Activated T-cell treated with anti-CD3 and anti-CD28 coated beads for 4 hours (primary cell): ENCODE measurements at places on chromosomes 1 and 21.

GRCh38 chr1:233897325-233898162 lies 6.9 kb upstream of the SLC35F3 start:
- no peak for DNase-seq

GRCh38 chr1:18901147-18901951 lies 1.0 kb downstream of the ALDH4A1 start:
- no peak for DNase-seq

DNA sequence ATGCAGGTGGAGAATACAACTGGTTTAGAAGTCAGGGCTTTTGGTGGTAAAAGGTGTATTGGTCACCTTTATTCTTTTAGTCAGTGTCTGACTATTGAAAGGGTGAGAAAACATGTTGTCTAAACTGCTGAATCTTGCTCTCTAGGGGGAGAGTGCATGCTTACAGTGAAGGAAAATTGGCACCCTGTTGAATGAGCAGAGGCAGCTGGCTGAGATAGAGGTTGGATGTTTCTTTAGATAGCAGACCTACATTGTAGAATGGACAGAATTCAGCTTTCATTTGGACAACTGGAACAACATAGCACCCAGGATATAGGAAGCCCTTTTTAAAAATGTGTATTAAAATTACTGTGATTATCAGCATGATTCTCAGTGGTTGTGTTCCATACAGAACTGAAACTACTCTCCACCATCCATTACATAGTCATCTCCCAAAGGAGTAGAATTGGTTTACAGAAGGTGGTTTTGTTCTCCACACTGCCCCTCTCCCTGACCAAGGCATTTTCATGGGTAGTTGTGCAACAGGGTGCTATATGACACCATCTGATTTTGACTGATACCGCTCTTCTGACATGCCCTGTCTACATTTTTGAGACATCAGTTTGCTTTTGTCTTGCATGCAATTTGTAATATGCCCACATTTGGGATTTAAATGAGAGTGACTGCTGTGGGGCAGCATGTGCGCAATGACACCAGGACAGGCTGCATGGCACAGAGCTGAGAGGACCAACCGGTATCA lies 16.2 kb downstream of the RHOU start:
- no peak for DNase-seq

DNA sequence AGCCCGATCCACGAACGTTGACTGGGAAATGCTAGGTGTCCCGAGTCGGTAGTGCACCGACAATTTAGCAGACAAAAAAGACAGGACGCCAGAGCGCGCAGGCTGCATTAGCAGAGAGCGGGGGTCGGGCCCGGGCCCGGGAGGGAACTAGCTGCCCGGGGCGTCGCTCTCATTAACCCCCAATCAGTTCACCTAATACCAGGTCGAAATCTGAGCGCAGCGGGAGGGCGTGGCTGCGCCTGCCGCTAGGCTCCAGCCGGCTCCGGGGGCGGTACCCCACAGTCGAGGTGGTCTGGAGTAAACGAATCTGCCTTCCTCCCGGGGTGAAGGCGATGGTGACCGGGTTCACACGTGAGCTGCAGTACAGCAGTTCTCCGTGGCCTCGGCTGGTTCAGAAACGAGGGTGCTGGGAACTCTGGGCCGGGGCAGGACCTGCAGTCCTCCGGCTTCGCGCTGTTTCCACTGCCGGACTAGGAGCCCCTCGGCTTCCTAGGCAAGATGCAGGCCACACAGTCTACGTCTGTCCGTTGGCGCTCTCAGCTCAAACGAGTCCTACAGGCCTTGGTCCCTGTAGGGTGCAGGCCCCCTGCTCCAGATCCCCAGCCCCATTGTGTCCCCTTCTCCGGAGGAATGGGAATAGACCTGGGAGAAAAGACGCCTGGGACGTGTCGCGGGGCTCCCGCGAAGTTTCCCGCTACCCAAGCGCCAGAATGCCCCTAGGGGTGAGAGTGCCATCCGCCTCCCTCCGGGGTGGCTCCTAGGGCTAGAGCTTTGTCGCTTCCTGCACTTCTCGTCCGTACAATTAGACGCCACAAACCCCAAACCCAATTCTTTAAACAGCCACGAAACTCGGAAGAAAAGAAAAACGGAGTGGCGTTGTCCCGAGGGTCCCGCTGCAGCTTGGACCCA lies 2.0 kb downstream of the GFI1 start:
- DNase-seq = peak; percentile 70

- no peak for DNase-seq
Observed at GRCh38 chr21:31161157-31161556, 122.9 kb upstream of the KRTAP19-8 start.

DNA sequence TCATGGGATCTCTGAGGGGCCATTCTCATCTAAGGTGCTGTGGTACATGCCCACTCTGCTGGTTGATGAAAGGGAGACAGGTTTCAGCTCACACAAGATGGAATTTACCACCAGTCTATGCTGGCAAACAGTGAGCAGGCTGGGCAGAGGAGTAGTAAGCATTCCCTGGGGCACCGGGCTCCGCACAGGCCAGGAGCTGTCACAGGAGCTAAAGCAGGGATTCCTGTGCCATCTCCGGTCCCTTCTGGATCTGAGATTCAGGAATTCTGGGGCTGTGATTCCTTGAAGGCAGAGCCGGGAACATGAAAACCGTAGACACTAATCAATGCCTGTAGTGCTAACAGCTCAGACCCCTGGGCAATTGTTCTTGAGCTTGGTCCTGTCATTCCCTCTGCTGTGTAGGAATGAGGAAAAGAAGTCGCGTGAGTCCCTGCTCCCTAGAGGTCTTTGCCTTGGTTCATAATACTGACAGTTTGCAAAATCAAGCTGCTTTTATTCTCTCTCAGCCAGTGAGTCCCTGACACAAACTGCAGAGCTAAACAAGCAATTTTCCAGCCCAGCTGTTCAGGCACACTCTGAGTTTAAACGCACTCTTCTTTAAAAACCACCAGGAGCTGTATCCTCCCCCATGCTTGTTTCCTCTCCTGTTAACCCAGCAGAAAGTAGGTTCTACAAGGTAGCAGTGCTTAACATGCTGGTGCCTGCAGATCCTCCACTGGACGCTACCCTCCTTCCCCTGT lies 52.5 kb downstream of the MDM4 start:
- no peak for DNase-seq

GRCh38 chr1:110606657-110607535 lies 738 bp upstream of the KCNA2 start:
- DNase-seq = no peak

GRCh38 chr21:43211760-43212115 lies 42.9 kb downstream of the CRYAA start:
- DNase-seq = no peak

DNA sequence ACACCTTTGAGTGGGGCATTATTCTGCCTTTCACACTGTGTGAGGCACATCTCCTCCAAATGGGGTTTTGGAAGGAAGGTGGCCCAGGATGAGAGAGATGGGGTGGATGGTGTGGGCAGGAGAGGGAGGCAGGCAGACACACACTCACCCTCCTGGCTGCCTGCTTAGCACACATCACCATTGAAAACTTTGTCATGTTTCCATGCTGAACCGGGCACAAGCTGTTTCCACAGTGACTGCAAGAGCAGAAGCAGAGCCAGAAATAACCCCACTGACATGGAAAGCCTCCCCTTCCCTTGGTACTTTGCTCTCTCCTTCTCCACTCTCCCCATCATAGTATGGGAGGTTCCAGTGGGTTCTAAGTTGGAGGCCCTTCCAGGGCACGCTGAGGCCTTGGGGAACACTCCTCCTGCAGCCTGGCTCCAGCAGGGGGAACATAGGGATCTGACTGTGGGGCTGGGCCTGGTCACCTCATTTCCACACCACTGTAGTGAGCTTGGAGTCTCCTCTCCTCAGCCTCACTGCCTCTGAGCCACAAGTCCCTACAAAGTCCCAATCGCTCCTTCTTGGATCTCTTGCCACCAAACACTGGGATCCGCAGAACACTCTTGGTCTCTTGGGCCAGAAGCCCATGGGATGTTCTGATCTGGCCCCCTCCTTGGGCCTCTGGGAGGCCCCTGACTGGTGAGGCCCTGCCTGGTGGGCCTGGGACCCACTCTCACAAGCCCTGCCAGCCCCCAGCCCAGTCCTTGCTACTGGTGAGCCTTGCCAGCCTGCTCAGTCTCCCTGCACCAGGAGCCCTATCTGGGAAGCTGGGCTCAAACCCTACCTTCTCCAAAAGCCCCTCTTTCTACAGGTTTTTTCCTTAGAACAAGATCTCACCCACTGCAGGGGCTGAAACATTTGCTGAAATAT lies 163.0 kb upstream of the EDN2 start:
- no peak for DNase-seq

DNA sequence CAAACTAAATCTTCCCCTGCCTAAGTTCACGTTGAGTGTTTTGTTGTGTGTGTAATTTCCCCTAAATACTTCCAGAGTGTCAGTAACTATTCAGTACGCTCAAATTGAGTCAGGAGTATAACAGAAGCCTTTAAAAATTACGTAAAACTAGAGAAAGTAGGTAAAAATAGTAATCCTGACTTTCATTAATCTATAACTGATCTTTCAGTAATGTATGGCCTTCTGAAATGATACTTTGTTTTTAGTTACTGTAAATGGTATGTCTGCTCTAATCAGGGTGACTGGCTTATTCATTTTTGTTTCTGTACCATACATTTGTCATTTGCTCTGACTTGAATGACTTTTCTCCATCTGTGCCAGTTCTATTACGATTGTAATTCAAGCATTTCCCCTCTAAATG lies 29.4 kb downstream of the MIER1 start:
- DNase-seq = no peak

GRCh38 chr1:55662875-55663274 lies 447.7 kb upstream of the USP24 start:
- DNase-seq = no peak

DNA sequence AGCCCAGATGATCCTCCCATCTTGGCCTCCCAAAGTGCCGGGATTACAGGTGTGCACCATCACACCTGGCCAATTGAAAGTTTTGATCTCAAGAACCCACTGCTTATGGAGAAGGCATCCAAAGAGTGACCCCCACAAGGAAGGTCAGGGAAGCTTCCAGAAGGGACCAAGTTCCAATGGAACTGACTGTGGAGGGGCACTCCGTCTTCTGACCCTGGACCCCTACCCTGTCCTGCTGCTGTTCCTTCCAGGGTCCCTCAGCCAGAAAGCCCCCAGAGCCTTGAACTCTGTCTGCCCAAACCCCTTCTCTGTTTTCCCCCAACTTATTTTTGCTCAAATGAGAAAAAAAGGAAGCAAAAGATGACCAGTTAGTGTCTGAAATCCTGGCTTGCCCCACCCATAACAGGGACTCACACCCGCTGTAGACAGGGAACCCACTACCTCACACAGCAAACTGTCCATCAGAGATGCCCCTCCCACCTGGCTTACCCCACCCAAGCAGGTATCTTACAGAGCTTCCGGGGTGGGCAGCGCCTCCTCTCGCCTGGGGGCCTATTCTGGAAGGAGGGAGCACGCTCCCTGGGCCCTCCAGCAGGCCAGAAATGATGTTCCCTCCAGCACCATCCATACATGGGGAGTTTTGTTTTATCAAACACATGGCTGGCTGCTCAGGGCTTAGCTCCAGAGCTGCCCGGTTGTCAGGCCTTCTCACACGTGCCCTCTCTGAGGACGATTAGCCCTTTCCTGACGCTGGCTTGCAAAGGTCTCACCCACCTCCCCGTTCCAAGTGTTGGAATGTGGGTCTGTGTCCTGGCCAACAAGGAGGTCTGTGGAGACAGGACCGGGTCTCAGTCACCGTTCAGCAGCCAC lies 3.1 kb upstream of the WNT3A start:
- DNase-seq = no peak
